ENCODE measurements at places on chromosomes 2 and 18. TPM values are rescaled to one million over a fixed set of nuclear protein-coding genes. Genes with fewer than 3 reads are reported as not detected.

Gene IL1A
- total RNA-seq = not detected

Gene OTOF
- 0.12 TPM for total RNA-seq

Gene G6PC2
- total RNA-seq = 21.1 TPM

Gene COLEC11
- total RNA-seq = 3.6 TPM

DNA sequence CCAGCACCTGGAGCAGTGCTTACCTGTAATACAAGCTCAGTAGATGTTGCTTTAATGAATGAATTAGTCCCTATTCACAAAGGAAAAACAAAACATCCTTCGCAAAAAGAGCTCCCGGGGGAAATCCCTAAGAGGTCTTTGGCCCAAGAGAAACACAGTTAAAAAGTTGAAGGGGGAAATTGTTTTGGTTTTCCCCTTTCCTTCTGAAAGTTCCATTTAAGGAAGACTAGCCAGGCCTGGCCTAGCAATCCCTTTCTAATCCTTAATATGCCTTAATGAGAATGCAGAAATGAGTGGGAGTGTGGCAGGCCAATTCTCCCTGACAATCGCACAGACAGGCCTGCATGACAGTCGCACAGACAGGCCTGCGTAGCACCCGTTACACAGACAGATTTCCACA lies 33.5 kb upstream of the REL start:
- no peak for DNase-seq
- H3K4me3 ChIP-seq = no peak overlapping the region
- H3K27ac ChIP-seq = no peak overlapping the region
- no peaks in the 10 kb centered on the region for H3K4me1 ChIP-seq

Gene KCNG2
- not detected for total RNA-seq

Gene TOGARAM2
- 0.31 TPM for total RNA-seq

- no peak for DNase-seq
- no peak overlapping the region for H3K27ac ChIP-seq
- no peaks in the 10 kb centered on the region for H3K27me3 ChIP-seq
- H3K4me3 ChIP-seq = no peak overlapping the region
- H3K36me3 ChIP-seq = no peaks in the 10 kb centered on the region
- no peaks in the 10 kb centered on the region for H3K4me1 ChIP-seq
These were observed 181.5 kb upstream of the SCN7A start for GRCh38 chr2:166675553-166675952.

DNA sequence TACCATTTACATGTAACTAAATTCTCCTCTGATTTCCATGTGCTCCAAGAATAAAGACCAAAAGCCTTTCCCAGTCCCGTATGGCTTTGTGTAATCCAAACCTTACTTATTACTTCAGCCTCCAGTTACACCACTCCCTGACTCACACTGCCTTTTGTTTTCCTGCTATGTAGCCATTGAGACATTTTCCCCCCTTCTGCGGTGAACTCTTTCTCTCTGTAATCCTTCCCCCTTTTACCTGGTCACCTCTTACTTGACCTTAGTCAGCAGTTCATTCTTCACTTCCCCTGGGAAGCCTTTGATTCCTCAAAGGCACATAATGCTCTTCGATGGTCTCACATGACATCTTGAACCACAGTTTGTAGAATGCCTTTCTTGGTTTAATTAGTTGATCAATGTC lies 256.0 kb upstream of the FANCL start:
- no peak overlapping the region for H3K27ac ChIP-seq
- H3K4me3 ChIP-seq = no peak overlapping the region
- no peak for DNase-seq

Gene ALK
- 0.06 TPM for total RNA-seq

- H3K4me1 ChIP-seq = no peaks in the 10 kb centered on the region
- DNase-seq = no peak
- H3K27ac ChIP-seq = no peak overlapping the region
- no peaks in the 10 kb centered on the region for H3K27me3 ChIP-seq
- H3K36me3 ChIP-seq = no peaks in the 10 kb centered on the region
These were observed 13.8 kb downstream of the DNAJC10 start for GRCh38 chr2:182729710-182730339.

GRCh38 chr18:7977897-7978296 lies 410.8 kb downstream of the PTPRM start:
- no peak overlapping the region for H3K4me3 ChIP-seq
- no peaks in the 10 kb centered on the region for H3K36me3 ChIP-seq
- H3K27me3 ChIP-seq = no peaks in the 10 kb centered on the region
- no peaks in the 10 kb centered on the region for H3K4me1 ChIP-seq
- DNase-seq = no peak
- no peak overlapping the region for H3K27ac ChIP-seq

DNA sequence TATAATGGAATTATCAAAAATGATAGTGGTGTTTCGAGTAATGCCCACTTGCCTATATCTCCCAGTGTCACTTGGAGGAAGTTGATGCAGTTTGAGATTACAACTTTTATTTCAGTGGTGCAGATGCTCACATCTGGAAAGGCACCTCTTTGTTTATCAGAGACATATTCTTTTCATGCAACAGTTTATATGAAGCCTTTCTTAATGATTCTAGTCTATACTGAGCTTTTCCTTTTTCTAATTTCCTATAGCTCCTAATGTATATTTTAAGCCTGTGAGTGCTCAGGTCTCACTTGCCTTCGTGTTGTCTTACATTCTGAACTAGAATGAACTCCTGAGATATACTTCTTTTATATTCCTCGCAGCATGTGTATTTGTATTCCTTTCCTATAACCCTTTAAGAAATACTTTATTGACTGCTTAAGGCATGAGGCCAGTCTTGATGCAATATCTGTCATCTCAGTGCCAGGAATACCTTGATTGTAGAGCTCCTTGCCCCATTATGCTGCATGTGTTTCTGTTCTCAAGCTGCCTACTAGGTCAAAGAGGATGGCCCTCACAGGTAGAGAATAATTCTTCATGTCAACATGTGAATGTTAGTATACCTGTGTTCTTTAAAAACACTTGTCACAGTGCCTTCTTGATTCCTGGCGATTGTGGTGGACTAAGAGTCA lies 52.6 kb downstream of the VRK2 start:
- no peaks in the 10 kb centered on the region for H3K36me3 ChIP-seq
- H3K27me3 ChIP-seq = no peaks in the 10 kb centered on the region
- H3K27ac ChIP-seq = no peak overlapping the region
- H3K4me1 ChIP-seq = no peaks in the 10 kb centered on the region
- peak; percentile 26 for DNase-seq

GRCh38 chr2:38438883-38439612 lies 62.0 kb upstream of the ATL2 start:
- no peaks in the 10 kb centered on the region for H3K27me3 ChIP-seq
- H3K36me3 ChIP-seq = no peaks in the 10 kb centered on the region
- no peak overlapping the region for H3K27ac ChIP-seq
- no peak overlapping the region for H3K4me3 ChIP-seq
- H3K4me1 ChIP-seq = no peaks in the 10 kb centered on the region
